Psoas muscle (tissue), 8 donors: ENCODE measurements at places on chromosomes 11 and 22.
A peak's percentile ranks its signal among the peaks of the same experiment; 100 is the strongest.

- DNase-seq, result peak; percentile 90
These were observed 5.6 kb upstream of the SH3BP1 start for GRCh38 chr22:37633625-37634416.

GRCh38 chr11:971092-971690 lies 45.5 kb downstream of the AP2A2 start:
- DNase-seq, result no peak

GRCh38 chr11:8008212-8008611 lies 21.1 kb downstream of the EIF3F start:
- DNase-seq, result no peak

DNA sequence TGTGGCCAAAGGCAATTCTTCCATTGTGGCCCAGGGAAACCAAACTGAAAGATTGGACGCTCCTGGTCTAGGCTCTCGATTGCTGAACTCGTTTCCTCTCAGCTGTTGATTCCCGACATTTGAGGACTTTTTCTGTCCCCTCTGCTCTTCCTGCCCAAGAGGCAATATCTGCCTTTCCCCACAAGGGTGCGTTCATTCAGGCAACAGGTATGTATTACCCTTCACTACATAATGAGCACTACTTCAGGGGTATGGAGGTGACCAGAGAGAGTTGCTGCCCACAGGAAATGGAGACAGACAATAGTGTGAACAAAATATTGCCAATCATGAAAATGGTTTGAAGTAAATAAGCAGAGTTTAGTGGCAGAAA lies 8.2 kb downstream of the PTH start:
- no peak for DNase-seq

GRCh38 chr11:117098269-117099232 lies at the start of gene SIK3:
Gene SIK3, minus strand, starts transcription at chr11:117098428. Its CDS starts 13 bp downstream, at chr11:117098415.
- DNase-seq, result peak; percentile 97

DNA sequence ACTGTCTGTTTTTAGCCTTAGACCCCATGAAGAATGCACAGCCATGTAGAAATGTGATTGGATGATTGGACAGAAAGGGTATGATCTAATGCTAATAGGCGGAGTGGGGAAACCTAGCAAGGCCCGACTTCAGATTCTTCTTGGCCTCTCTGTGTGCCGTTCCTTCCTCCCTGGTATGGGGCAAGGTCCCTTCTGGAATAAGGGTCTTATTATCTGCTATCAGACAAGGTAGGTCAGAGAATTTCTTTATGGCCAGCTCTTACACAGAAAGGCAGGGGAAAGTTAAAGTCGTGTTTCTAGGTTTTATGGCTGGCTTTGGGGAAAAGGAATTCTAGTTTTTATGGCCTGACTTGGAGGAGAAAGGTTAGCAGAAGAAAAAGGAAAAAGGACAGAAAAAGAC lies 30.6 kb downstream of the DBX1 start:
- no peak for DNase-seq

GRCh38 chr11:20671856-20672546 lies 2.6 kb downstream of the NELL1 start:
- no peak for DNase-seq

- DNase-seq, result peak; percentile 80
These were observed 98.2 kb upstream of the NNMT start for GRCh38 chr11:114197799-114198500.

DNA sequence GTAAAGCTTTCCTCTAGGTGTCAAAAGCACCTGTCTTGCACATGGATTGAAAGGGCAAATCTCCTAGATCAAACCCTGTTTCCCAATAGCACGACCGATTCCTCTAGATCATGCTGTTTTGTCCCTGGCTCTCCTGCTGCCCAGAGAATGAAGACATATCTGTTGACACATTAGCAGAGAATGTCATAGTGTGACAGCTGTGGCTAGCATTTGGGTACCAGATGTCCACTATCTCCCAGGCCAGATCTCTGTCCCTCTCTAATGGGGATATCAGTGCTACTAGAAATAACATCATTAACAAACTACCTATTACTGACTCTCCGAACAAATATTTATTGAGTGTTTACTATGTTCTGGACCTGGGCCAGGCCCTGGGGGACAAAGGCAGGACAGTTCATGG lies 72.4 kb upstream of the ISX start:
- DNase-seq, result no peak
